ENCODE measurements at places on chromosomes 7 and 10.

DNA sequence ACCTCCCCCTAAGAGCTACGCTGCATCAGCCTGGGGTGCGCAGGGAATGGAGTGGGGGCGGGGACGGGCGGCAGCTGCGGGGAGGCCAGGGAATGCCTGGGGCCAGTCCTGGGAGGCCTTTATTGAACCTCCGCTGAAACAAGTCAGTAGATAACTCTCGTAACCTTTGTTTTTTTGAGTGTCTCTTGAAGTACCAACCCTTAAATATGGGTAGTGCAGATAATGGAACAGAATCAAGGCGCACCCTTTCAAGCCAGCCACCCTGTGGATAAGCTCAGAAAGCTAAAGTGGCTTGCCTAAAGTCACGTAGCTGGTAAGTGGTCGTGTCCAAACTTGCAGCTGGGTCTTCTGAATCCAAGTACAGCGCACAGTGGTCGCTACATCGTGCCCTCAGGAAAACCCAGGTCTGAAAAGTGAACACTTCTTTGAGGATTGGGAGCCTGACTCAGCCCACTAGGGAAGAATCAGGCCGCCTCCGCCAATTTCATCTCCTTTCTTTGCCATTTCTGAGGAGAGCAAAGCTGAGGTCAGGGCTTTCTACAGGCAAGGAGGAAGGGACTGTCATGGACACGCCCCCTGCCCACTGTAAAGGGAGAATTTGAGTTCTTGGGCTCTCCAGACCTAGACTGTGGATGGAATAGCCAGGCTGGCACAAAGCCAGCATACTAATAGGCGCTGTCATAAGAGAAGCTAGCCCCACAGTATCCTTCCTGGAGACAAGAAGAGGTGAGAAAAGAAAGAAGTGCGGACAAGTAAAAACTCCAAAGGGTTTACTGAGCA, 3.2 kb upstream of the EGR2 start:
- DNase-seq: no peak

- no peak for DNase-seq
Observed at GRCh38 chr7:133354546-133355324, 101.9 kb downstream of the EXOC4 start.

GRCh38 chr7:28052933-28053332, 127.7 kb downstream of the JAZF1 start:
- no peak for DNase-seq

DNA sequence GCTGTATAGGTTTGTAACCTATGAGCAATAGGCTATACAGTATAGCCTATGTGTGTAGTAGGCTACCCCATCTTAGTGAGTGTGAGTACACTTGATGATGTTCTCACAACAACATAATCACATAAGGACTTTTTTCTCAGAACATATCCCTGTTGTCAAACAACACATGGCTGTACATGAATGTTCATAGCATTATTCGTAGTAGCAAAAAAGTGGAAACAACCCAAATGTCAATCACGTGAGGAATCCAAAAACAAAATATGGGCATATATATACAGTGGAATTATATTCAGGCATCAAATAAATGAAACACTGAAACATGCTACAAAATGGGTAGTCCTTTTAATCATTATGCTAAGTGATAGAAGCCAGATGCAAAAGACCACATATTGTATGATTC, 31.1 kb downstream of the CCDC172 start:
- no peak for DNase-seq

DNA sequence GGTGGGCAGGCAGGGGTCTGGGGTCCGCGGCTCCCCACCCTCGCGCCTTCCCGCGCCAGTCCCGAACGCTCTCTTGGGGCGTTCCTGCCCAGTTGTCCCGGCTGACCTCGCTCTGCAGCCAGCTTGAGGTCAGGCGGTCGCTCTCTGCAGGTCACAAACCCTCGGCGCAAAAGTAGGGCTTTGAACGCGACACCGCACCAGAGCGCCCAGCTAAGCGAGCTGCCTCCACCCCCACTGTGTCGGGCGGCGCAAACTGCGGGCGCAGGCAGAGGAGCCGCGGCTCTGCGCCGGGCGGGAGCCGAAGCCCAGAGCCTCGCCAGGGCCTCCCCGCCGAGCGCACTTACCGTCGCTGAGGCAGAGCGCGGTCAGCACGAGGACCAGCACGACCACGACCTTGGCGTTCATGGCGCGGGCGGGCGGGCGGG, 284 bp downstream of the CXCL12 start:
- no peak for DNase-seq

DNA sequence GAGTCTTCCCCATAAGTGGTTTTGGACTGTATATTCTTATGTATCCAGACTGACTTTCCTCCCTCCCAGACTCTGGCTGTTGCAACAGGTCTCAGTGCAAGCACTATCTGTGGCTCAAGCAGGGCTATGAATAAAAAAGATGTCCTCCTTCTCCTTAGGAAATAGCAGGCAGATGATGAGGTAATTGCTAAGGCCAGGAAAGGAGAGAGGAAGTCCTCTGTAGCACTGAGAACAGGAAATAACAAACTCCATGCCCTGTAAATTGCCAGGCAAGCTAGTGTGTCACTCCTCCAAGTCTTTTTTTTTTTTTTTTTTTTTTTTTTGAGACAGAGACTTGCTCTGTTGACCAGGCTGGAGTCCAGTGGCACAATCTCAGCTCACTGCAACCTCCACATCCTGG, 900.1 kb downstream of the TYW1 start:
- no peak for DNase-seq

GRCh38 chr7:50356212-50356944, 51.9 kb downstream of the IKZF1 start:
- DNase-seq: no peak

GRCh38 chr10:91341686-91342085, 68.5 kb upstream of the HECTD2 start:
- no peak for DNase-seq

DNA sequence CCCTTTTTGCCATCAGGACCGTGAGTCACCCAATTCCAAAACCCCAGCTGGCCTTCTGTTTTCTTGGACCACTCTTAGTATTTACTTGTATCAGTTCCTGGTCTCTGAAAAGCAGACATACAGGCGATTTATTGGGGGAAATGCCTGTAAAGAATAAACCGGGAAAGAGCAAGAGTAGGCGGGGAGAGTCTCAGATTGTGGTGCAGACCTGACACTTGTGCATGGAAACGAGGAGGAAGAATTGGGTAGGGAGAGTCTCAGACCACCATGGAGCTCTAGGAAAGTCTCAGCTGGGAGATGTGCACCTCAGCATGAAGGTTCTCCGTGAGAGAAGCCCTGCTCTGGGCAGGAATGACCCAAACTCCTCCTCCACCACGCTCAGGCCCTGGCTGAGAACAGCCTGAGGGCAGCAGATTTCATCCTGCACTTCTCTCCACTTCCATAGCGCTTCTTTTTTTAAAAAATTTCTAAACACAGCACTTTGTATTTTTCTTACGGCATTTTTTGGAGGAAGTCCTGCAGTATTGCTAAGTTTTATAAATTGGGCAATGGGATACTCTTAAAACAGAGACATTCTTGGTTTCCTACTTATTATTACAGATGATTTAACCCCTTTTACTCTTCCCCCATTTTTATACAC, 6.1 kb upstream of the TASOR2 start:
- DNase-seq: no peak

DNA sequence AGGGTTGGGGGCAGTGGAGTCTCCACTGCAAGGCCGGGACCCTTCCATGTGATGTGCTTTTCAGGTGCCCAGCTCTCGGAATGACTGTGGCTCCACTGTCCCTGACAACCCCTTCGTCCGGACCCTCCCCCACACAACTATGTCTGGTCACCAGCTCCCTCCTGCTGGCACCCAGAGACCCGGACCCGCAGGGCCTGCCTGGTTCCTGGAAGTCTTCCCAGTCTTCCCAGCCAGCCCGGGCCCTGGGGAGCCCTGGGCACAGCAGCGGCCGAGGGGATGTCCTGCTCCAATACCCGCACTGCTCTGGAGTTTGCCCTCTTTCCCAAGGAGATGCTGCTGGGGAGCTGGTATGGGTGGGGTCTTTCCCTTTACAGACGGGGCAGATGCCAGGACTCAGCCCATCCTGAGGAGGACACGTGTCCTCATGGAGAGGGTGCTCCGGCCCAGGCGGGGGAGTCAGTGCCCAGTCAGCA, 5.5 kb downstream of the ATP6V0E2 start:
- no peak for DNase-seq

DNA sequence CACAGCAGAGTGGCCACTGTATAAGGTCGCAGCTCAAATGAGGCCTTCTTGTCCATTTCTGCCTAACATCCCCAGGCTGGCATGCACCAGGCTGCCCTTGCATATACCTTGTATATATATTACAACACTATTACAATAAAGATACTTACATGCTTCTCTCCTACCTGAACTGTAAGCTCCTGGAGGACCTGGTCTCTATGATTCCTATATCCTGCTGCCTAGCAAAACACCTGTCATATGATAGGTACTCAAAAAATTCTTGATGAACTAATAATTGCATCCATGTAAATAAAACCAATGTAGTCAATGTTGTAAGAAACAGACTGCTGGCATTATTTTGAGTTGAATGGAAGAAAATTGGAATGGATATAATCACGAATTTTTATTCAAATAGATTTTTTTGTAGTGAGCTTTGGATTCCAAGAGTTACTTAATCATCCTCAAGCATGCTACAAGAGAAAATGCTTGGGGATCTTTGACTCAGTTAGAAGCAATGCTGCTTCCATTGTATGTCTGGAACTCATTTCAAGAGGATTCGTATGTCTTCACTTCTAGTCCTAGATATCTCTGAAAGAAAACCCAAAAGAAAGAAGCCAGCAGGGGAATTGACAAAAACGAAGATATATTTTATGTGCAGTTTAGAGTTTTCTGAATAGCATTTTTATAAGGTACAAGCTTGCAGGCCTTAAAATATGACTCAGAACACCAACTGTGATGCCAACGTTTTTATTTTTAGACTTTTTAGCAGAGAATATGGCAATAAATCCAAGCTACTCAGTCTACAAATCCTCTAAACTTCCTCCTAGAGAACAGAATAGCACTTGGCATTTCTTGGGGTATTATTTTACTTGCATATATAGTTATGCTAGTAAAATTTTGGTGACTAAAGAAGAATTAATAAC, 53.1 kb downstream of the OSBPL3 start:
- DNase-seq: no peak

GRCh38 chr7:94974423-94974822, 67.0 kb downstream of the PPP1R9A start:
- no peak for DNase-seq

GRCh38 chr10:57919864-57920263, 347.8 kb downstream of the IPMK start:
- DNase-seq: no peak

- no peak for DNase-seq
Observed at GRCh38 chr10:120555842-120556532, 99.0 kb downstream of the PLPP4 start.

DNA sequence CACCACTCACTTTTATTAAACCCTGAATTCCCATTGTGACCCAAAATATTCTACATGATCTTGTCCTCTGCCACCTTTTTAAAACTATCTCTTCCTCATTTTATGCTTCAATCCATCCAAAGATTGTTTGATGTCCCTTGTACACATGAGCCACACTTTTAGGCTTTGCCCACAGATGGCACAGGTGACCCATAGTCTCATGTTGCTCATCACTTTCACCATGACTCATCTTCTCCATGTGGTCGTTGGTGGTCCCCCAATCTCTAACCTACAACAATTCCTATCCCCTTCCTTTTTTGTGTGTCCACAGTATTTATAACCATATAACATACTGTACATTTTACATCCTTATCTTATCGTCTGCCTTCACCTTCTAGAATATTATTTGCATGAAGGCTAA, 271.5 kb upstream of the ZWINT start:
- DNase-seq: no peak

- DNase-seq: no peak
Observed at GRCh38 chr7:132213583-132213982, 362.7 kb downstream of the PLXNA4 start.

GRCh38 chr10:95469676-95470075, 91.5 kb downstream of the SORBS1 start:
- no peak for DNase-seq

DNA sequence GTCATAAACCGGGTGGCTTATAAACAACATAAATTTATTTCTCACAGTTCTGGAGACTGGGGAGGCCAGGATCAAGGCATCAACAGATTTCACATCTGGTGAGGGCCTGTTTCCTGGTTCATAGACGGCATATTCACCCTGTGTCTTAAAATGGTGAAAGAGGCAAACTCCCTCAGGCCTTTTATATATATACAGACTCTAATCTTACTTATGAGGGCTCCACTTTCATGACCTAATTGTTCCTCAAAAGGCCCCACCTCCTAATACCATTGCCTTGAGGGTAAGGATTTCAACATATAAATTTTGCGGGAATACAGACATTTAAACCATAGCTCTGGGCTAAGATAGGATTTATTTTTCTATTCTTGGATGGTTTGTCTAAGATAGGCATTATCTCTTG, 187.2 kb downstream of the PPP1R3A start:
- no peak for DNase-seq

DNA sequence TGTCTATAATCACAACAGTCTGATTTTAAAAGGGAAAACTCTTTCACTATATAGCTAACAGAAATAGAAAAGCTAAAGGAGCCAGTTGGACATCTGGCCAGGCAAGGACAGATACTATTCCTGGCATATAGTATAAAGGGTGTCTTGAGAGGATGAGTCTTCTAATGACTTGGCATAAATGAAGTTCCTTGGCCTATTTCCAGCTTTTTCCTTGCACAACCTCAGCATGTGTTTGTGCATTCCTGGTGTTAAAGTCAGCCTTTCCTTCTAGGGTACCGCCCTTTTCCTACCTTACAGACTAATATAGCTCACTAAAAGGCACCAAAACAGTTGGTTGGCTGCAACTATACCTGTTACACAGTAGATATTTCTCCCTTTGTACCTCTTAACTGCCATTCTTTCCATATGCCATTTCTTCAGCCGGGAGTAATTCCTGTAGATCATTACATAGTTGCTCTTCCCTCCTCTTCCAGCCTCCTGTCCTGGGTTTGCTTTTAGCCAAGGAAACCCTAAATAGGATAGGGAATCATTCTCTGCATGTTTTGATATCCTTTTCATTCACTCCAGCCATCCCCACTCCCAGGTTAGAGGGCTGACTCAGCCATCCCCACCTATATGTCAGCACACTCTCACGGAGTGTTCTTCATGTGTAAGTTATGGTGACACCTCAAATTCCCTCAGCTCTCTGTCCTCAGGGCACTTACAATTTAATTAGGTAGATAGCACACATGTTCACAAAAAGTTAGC, 102.1 kb upstream of the MDFIC start:
- DNase-seq: no peak
